Amniotic epithelial cell (primary cell): ENCODE measurements at places on chromosomes 3 and 15.
A peak's percentile ranks its signal among the peaks of the same experiment; 100 is the strongest.

DNA sequence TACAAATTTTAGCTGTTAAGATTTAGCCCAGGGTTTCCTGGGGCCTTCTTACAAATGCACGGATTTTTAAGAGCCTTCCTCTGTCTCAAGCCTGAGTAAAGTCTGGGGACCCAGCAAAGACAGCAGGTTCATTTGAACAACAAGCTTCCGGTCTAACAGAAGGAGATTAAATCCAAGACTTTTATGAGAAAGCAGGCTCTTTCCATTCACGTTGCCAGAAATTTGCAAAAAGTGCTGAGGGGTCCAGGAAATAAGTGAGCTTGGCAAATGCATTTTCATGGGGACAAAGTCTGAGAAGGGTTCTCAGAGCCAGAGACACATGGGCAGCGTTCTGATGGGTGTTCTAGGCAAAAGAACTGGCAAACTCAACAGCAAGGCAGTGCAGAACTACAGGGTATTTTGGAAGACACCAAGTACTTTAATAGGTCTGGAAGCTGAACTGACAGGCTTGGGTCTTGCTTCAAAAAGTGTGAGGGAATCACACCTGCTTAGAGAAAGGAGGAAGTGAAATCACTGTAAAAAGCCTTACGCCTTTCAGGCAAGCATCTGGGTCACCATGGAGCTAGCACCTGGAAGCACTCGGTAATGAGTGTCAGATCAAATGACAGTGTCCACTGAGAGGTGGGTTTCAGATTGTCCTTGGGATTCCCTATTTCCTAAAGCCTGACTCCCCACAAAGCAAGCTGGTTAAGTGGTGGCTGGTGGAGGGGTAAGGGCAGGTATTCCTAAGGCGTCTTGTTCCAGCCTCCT lies 115.8 kb upstream of the ARHGEF3 start:
- DNase-seq: no peak

- DNase-seq: no peak
These were observed 630.5 kb upstream of the LMCD1 start for GRCh38 chr3:7871003-7871560.

DNA sequence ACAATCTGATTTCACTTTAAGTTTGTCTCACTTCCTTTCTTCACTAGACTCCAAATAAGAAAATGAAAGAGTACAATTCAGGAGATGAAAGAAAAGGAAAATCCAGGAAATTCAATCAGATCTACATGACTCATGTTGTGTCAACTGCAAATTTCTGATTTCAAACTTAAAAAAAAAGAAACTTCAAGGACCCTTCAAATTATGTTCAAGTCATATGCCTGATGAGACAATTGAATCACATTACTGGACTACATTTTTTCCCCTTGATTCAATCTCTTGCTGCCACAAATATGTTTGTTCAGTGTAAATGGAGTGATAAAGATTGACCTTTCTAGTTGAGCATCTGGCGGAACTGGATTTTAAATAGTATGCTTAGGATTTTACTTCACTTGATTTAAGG lies 37.4 kb downstream of the FRMD5 start:
- peak; percentile 89 for DNase-seq

DNA sequence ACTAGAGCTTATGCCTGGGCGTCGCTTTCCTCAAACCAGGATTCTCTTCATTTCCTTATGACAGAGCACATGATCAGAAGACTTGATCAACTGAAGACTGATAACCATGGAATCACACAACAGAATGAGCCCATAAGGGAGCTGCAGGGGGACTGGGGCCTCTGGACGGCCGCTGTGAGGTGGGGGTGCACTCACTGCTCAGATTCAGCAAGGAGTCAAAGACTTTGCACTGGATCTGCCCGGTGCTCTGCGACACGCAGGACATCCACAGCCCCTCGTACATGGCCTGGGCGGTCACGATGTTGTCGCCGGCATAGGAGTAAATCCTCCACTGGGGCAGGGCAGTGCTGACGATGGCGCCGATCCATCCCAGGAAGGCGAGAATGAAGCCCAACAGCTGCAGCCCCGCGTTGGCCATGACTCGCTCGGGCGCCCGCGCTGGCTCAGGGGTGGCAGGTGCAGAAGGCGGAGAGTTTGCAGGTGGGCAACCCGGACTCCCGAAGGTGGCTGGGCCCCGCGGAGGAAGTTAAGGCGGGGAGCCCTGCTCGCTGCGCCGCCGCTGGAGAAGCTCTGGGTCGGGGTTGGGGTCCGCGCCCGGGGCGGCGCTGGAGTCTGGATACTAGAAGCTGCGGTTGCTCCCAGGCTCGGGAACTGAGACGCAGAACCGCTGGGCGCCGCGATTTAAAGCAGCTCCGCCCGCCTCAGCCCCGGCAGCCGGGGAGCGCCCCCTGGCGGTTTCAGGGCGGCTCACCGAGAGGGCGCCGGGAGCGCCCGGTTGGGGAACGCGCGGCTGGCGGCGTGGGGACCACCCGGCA lies at the start of gene CLDN1:
TSS of gene CLDN1 (minus strand) at position 658 of the 815 bp plus-strand sequence. CDS start at position 418, 240 bp downstream.
- DNase-seq: peak; percentile 49

GRCh38 chr3:149717391-149718056 lies 34.8 kb downstream of the COMMD2 start:
- peak; percentile 77 for DNase-seq

- no peak for DNase-seq
These were observed 33.4 kb downstream of the MAGEF1 start for GRCh38 chr3:184678317-184679055.

GRCh38 chr3:112847692-112848091 lies 1.0 kb upstream of the CD200R1L start:
- no peak for DNase-seq

DNA sequence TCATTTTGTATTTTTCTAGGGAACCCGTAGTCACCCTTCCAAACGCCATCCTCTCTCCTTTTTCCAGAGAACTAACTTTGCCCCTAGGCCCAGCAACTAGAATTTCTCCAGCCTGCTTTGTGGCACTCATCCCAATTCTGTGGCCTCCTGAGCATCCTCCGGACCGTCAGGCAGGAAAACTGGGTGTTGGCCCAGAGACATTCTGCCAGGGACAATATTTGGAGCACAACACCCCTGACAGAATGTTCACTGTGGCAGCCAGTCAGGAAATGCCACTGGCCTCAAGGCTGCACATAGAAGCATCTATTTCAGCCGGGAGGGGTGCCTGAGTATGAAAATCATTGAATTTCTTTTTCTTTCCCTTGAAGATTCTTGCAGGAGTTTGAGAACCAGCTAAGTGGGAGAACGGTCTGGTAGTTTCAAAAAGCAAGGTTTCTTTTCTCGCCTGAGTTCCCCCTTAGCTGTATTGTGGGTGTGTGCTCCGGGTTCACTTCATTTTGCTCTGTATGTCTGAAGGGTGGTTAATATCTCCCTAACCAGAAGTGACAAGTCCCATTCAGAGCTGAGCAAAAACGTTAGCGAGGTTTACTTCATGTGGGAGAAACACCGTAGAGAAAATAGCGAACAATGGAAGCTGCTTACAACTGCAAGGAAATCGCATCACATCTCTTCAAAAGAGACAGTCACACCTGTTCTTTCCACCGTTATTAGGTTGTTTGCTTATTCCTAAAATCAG lies 108.1 kb upstream of the TPM1 start:
- no peak for DNase-seq

GRCh38 chr15:49814709-49815108 lies 193.9 kb downstream of the DTWD1 start:
- peak; percentile 97 for DNase-seq

- DNase-seq: no peak
These were observed 65.7 kb upstream of the RGMA start for GRCh38 chr15:93154666-93155065.

- DNase-seq: no peak
These were observed 170.1 kb upstream of the SNTN start for GRCh38 chr3:63482341-63482740.

- DNase-seq: no peak
These were observed 1.3 kb upstream of the SYN2 start for GRCh38 chr3:12002912-12003311.

DNA sequence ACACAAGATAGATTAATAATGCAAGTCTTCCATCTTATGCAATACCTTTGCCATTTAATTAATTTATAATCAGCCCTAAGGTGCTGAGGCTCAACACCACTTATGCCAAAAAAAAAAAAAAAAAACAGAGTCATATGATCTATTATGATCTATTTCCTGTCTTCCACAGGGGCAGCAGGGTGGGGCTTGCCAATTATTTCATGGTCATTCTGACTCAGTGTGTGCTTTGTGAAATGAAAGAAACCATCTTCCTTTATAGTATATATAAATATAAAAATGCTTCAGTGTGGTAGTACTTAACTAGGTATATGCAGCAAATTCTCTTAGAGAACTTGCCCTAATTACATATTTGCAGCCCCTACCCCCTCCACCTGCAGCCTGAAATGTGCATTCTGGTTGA lies 7.2 kb upstream of the RARB start:
- no peak for DNase-seq

DNA sequence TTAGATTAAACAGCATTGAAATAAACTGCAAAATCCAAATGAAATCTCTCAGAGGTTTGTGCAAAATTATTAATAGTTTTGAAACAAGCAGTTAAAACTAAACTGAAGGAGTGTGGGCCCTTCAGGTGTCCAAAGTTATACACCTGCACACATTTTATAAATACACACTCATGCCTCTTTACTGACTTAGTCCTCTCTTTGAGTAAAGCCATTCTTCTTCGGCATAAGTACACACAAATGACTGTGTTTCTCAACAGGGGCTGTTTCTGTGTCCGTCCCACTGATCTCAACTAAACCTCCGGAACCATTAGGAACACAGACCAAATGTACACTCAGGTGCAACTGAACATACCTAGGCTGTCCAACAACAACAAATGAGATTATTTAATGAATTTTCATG lies 18.8 kb downstream of the MECOM start:
- no peak for DNase-seq

GRCh38 chr3:148840451-148840850 lies 12.8 kb downstream of the CPB1 start:
- DNase-seq: no peak

DNA sequence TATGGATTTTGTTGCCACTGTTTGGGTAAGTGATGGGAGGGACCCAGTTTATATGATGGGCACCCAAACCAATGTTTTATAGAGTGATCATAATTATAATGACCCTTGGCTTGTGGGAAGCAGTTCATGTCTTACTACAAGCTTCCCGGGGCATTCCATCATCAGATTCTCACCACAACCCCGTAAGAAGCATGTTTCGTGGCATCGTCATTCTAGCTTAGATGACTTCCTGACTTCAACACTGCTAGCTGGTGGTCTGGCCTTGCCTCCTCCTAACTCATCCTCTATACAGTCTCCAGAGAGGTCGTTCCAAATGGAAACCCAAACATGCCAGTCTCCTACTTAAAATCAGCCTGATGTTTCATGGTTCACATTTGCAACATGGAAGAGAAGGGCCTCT lies 226.9 kb downstream of the ADAMTS9 start:
- DNase-seq: peak; percentile 95

DNA sequence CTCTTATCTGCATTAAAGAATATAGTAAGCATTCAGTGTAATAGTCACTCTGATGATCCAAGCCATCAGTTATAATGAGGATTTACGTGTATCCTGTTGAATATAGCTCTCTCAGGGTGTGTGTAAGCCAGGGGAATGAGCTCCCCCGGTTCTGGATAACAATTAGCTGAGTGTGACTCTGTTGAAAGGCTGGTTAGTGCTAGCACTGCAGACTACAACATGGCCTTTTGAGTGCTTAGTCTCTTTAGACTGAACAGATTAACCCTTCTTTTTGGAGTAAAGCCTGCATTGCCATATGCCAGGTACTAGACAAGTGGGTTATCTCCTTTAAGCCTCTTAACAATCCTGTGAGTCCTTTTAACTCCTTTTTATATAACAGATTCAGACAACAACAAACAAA lies 119.5 kb downstream of the TMEM108 start:
- no peak for DNase-seq

- peak; percentile 7 for DNase-seq
These were observed 131.6 kb upstream of the NECTIN3 start for GRCh38 chr3:110940055-110940454.

- DNase-seq: no peak
These were observed 20.0 kb downstream of the GRIP2 start for GRCh38 chr3:14520149-14520548.

- no peak for DNase-seq
These were observed 277.9 kb downstream of the BBX start for GRCh38 chr3:107800710-107801109.

- no peak for DNase-seq
These were observed 40.3 kb downstream of the CFAP100 start for GRCh38 chr3:126434931-126435411.

DNA sequence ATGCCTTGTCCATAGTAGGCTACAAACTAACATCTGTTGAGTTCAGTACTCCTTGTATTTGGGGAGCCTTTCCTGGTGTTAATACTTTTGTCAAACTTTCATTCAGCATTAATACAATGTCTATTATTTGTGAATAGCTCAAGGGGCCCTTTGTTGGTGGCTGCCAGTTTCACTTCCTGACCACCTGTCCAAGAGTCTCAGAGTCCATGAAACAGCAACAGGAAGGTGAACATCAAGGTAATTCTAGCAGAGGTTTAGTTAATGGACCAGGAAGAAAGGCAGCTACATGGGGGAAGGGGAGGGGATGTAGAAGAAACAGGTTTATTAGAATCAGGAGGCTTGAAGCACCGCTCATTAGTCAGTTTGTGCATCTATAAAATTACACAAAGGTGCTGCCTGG lies 386.9 kb downstream of the PDCD6IP start:
- no peak for DNase-seq

DNA sequence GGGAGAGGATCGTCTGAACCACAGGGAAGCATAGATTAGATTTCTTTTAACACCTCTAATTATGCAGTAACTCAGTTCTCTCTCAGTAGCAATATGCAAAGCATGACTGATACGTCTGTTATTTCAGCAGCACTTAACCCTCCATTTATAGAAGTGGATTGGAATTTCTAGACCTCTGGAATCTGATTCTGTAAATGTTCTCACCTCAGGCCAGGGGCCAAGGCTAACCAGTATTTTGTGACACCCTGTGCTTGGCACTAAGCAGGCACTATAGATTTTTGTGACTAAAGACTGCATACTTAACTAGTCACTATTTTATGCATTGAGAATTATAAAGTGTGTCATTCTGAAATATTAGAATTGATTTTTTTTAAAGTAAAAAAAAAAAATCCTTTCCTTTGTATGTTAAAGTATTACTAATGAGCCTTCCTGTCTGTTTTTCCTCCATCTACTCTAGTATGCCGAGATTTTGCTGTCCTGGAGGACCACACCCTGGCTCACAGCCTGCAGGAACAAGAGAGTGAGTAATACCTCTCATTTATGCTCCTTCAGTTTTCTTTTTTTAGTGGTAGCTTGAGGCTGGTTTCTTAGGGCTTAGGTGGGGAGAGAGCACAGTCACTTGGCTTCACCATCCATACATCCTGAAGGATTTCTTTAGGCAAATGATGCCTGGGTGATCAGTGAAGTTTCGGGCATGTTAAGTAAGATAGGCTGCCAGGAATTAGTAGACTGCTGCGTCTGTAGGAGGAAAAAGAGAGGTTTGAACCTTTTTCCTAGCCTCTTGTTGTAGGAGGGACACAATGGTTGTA lies 26.5 kb upstream of the UTS2B start:
- peak; percentile 77 for DNase-seq

DNA sequence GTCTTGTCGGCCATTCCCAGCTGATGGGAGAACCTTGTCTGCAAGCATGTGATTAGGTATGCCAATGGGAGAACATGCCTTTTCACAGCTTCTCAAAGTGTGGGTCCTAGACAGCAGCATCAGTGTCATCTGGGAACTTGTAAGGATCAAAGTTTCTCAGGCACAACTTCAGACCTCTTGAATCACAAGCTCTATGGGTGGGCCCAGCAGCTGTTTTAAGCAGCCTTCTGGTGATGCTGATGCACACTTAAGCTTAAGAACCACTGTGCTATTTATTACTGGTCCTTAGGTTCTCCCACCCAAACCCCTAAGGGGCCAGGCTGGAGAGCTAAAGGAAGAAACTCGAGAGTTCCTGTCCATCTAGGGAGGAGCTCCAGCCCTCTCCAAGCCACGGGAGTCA lies 453.9 kb upstream of the PROK2 start:
- no peak for DNase-seq

GRCh38 chr3:14518893-14519292 lies 21.2 kb downstream of the GRIP2 start:
- no peak for DNase-seq
